ENCODE measurements at places on chromosomes 5 and 9. TPM values are rescaled to one million over a fixed set of nuclear protein-coding genes. Genes with fewer than 3 reads are reported as not detected.

Gene PCDHB7
- total RNA-seq = 0.16 TPM

Gene FBP2
- total RNA-seq = not detected

Gene HTR4
- not detected for total RNA-seq

Gene TAF11L10
- total RNA-seq = not detected

Gene CCDC183
- total RNA-seq = 0.81 TPM

Gene EIF4E1B
- not detected for total RNA-seq

Gene LAMC3
- 0.50 TPM for total RNA-seq

Gene CDH9
- not detected for total RNA-seq

Gene NSG2
- not detected for total RNA-seq

Gene NUP155
- total RNA-seq = 24.6 TPM

Gene GRPEL2
- total RNA-seq = 18.5 TPM

Gene C5orf34
- 3.9 TPM for total RNA-seq

Gene RNF145
- total RNA-seq = 59.3 TPM

Gene OTP
- total RNA-seq = not detected

Gene ENTPD2
- under 0.01 TPM for total RNA-seq

Gene TNFSF8
- total RNA-seq = not detected

Gene CAPSL
- total RNA-seq = not detected

Gene CACNA1B
- under 0.01 TPM for total RNA-seq

Gene PCDHB14
- 1.8 TPM for total RNA-seq

Gene GPR151
- not detected for total RNA-seq

Gene INSL4
- not detected for total RNA-seq

Gene C9orf152
- total RNA-seq = not detected

Gene ARSI
- total RNA-seq = 0.16 TPM

Gene ZDHHC11
- total RNA-seq = 2.1 TPM

Gene MYMK
- total RNA-seq = not detected

Gene TMEM203
- 17.2 TPM for total RNA-seq

Gene LRRC70
- 24.0 TPM for total RNA-seq

Gene KCNN2
- 6.3 TPM for total RNA-seq

Gene MED7
- 6.2 TPM for total RNA-seq

Gene SH3RF2
- 0.88 TPM for total RNA-seq

Gene SHOC1
- not detected for total RNA-seq

Gene PCDHGB6
- total RNA-seq = 1.6 TPM

Gene ADAMTS16
- not detected for total RNA-seq

Gene CAVIN4
- total RNA-seq = 4.6 TPM

Gene CCDC180
- 0.32 TPM for total RNA-seq

Gene PRSS3
- total RNA-seq = 3.9 TPM

Gene PFN3
- not detected for total RNA-seq

Gene TRIM36
- 0.49 TPM for total RNA-seq

Gene SLC27A6
- not detected for total RNA-seq

Gene ANGPTL2
- total RNA-seq = 14.6 TPM

Gene ADAMTS6
- total RNA-seq = 28.0 TPM

Gene PGM5
- total RNA-seq = 108 TPM

Gene GMCL2
- not detected for total RNA-seq

Gene LPAR1
- 0.32 TPM for total RNA-seq

Gene KCNMB1
- not detected for total RNA-seq

Gene FOXD1
- 0.16 TPM for total RNA-seq

Gene SLC45A2
- not detected for total RNA-seq

Gene OR13C5
- not detected for total RNA-seq

Gene IRX2
- total RNA-seq = not detected

Gene FAM221B
- total RNA-seq = not detected

Gene NELFB
- total RNA-seq = 63.6 TPM

Data from bladder microvascular endothelial cell (primary cell).